Smooth muscle cell of the umbilical artery (primary cell): ENCODE measurements at places on chromosomes 4 and X. TPM values are rescaled to one million over a fixed set of nuclear protein-coding genes. Genes with fewer than 3 reads are reported as not detected.

The NAP1L5 gene
- total RNA-seq, result 11.0 and 12.2 TPM in 2 replicates

The EFHC2 gene
- 0.23 and 0.89 TPM in 2 replicates for total RNA-seq

The DCX gene
- total RNA-seq, result not detected in 2 replicates

The SEL1L3 gene
- total RNA-seq, result 278 and 291 TPM in 2 replicates

The DAPP1 gene
- not detected in 2 replicates for total RNA-seq

The SMIM31 gene
- total RNA-seq, result not detected in 2 replicates

The SPATA18 gene
- total RNA-seq, result 23.2 and 25.4 TPM in 2 replicates

The PROM1 gene
- total RNA-seq, result not detected in 2 replicates

The CFP gene
- 0.05 and 0.30 TPM in 2 replicates for total RNA-seq

The HMX1 gene
- not detected in 2 replicates for total RNA-seq

The F9 gene
- total RNA-seq, result not detected in 2 replicates

The EXOC1L gene
- total RNA-seq, result not detected in 2 replicates

The MPC1L gene
- total RNA-seq, result not detected in 2 replicates

The HEPH gene
- 1.5 and 109 TPM in 2 replicates for total RNA-seq

The HSFX4 gene
- total RNA-seq, result not detected in 2 replicates

The SLC9A7 gene
- total RNA-seq, result 69.8 and 158 TPM in 2 replicates

The LGI2 gene
- total RNA-seq, result under 0.01 TPM in 1 of 2 replicates, not detected in the other

The MAGEA2 gene
- total RNA-seq, result not detected in 2 replicates

The FAM236D gene
- not detected in 2 replicates for total RNA-seq

The MAMLD1 gene
- 1.2 and 2.0 TPM in 2 replicates for total RNA-seq

The GLRA3 gene
- not detected in 2 replicates for total RNA-seq

The ZNF827 gene
- 10.3 and 10.7 TPM in 2 replicates for total RNA-seq

The GYPE gene
- 0.30 and 0.37 TPM in 2 replicates for total RNA-seq

The PGM2 gene
- 21.1 and 44.7 TPM in 2 replicates for total RNA-seq

The BEX1 gene
- total RNA-seq, result 0.89 and 3.8 TPM in 2 replicates

The EGF gene
- total RNA-seq, result 5.9 and 11.3 TPM in 2 replicates

The UCP1 gene
- not detected in 2 replicates for total RNA-seq

The CXCL1 gene
- total RNA-seq, result 69.7 and 261 TPM in 2 replicates

The GC gene
- not detected in 2 replicates for total RNA-seq

The FDCSP gene
- total RNA-seq, result 0.59 TPM in 1 of 2 replicates, not detected in the other

The INTU gene
- total RNA-seq, result 22.3 and 24.3 TPM in 2 replicates
